Hindlimb muscle (tissue), 1 donor: ENCODE measurements at places on chromosomes 7 and 10.
A peak's percentile ranks its signal among the peaks of the same experiment; 100 is the strongest.

GRCh38 chr10:124171561-124171960, 78.2 kb upstream of the CHST15 start:
- DNase-seq: no peak

DNA sequence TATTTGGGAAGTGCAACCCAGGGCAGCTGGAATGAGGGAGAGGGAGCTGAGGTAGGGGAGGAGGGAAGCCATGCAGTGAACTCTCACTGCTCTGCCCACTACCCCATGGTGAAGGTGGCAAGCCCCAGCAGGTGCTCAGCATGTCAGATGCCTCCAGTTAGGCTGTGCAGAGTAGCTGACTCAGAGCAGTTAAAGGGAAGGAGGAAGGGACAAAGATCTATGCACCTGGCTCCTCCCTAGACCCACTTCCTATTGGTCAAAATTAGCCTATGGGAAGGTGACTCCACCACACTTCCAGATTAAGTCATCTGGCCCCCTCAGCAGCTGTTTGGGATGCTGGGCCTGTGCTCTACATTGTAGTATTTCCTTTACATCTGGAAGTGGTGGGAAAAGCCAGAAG, 125.7 kb upstream of the MTPN start:
- no peak for DNase-seq

GRCh38 chr10:33201056-33201780, 133.2 kb downstream of the NRP1 start:
- no peak for DNase-seq

- no peak for DNase-seq
These were observed 33.5 kb upstream of the TARP start for GRCh38 chr7:38306914-38307313.

GRCh38 chr10:5611899-5612680, 54.3 kb downstream of the ASB13 start:
- DNase-seq: no peak

DNA sequence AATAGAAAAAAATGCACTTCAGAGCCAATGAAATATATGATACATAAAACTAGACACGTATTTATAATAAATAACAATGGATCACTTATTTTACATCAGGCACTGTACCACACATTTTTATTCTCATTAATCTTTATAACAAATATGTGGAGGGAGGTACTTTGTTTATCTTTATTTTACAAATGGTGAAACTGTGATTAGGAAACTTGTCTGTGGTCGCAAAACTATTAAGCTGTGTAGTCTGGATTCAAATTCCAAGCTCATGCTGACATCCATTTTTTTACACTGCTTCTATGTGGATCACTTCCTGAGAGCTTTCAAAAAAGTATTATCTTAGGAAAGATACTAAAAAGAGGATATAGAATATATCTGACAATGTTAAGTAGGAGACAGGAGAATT, 978.6 kb downstream of the SORCS1 start:
- no peak for DNase-seq

DNA sequence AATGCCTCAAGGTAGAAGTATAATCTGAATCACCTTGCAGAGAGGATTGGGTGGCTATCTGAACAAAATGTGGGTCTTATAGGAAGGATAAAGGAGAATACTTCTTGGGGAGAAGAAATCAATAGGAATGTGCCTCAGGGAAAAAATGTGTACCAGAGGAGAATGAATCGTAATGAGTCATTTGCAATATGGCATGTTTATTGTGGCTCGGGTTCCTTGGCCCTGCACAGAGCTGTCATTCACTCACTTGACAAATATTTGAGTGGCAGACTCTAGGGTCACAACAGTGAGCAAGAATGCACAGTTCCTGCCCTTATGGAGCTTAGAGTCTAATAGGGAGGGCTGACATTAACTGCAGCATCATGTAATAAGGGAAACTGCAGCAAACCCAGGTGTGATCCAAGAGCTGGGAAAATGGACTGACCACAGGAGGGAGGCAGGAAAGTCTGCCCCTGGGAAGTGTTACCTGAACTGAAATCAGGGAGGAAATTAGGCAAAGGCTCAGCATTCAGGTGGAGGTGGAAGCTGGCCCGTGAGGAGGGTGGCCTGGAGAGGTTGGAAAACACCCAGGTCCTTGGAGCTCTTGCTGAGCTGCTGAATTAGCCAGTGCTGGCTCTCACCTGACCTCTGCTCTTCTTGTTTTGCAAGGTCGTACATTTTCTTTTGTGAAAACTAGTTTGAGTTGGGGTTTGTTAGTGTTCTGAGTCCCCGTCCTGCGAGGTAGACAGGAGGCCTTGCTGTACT, 203.9 kb downstream of the FRMD4A start:
- no peak for DNase-seq

DNA sequence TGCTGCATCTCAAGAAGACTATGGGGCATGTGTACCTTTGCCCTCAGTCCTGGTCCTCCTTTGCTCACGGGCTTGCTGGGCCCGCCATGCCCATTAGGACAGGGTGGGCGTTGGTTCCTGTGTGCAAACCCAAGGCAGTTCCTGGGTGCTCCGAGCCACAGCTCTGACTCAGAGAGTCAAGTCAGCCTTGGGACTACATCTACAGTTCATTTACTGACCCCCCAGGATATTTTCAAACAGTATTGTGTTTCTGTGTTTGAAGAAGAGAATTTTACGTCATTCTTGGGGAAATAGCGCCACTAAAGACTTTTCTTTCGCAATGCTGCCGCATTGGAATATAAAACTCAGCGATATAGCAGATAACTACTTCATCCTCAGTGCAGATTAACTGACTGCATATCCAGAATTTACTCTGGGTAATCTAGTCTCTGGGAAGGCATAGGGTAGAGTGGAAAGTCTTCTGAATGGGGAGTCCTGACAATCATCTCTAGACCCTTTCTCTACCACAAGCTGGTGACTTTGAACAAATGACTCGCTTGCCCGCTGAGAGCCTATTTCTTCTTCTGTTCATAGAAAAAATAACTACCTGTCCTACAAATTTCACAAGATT, 638.9 kb upstream of the FZD8 start:
- no peak for DNase-seq

DNA sequence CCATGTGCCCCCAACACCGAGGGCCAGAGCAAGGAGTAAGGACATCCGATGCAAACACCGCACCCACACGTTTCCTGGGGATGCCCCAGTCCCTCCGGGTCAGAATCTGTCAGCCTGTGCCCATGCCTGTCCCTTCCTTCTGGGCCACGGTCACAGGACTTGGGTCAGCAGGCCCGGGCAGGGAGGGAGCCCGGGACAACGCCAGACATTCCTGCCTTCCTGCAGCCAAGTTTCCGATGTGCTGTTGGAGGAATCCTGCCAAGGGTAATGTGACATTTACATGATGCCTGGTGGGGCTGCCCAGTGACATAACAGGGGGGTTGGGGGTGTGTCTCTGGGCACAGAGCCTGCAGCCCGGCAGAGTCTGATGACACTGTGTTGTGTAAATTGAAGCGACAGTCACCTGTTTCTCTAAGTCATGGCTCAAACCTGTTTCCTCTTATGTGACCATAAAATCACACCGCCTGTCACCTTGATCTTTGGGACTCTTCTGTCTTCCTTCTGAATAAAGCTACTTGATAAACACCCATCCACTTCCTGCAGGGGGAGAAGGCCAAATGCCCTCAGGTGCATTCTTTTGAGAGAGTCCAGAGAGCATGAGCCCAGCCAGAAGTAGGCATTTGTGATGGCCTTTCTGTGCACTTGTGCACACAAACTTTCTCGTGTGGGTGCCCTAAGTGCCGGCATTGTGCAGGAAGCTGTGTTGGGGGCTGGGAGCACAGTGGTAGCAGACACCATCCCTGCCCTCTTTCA, 175.3 kb upstream of the RHEB start:
- DNase-seq: peak; percentile 34

- DNase-seq: peak; percentile 46
These were observed 22.4 kb downstream of the KCNH2 start for GRCh38 chr7:150955519-150956394.

- DNase-seq: no peak
These were observed 14.2 kb downstream of the SLC37A3 start for GRCh38 chr7:140383954-140384713.

GRCh38 chr10:111784436-111784835, 399.1 kb downstream of the GPAM start:
- no peak for DNase-seq

DNA sequence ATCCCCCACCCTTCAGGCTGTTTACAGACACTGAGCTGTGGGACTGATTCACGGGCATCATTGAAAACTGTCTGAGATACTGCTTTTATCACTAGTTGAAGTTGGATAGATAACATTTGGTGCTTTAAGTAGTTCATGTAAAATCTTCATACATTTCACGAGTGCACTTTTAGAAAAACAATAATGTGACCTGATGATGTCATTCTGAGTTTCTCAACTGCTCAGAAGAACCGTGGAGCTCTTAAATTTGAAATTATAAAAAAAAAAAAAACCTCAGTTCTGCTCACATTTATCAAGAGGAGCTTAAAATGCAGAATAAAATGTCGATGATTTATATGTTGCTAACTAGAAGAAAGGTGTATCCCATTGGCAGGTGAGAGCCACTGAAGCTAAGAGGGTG, 81.5 kb downstream of the GALNT11 start:
- no peak for DNase-seq

DNA sequence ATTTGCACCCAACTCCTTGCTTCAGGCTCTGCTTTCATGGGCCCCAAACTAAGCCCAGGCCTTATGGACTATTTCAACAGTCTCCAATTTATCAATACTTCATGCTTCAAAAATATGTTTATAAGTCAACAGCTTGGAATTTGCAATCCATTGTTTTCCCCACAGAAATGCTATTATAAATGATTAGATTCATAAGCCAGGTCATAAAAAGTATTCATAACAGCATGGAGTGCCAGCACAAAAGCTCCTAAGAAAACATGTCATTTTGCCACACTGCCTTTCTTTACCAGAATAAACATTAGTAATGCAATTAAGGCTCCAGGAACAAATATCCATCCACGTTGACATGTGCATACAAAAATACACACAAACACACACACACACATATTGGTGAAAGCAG, 30.1 kb downstream of the OSBPL3 start:
- no peak for DNase-seq

- DNase-seq: no peak
These were observed 156.0 kb downstream of the ZNF33B start for GRCh38 chr10:42482411-42482810.

DNA sequence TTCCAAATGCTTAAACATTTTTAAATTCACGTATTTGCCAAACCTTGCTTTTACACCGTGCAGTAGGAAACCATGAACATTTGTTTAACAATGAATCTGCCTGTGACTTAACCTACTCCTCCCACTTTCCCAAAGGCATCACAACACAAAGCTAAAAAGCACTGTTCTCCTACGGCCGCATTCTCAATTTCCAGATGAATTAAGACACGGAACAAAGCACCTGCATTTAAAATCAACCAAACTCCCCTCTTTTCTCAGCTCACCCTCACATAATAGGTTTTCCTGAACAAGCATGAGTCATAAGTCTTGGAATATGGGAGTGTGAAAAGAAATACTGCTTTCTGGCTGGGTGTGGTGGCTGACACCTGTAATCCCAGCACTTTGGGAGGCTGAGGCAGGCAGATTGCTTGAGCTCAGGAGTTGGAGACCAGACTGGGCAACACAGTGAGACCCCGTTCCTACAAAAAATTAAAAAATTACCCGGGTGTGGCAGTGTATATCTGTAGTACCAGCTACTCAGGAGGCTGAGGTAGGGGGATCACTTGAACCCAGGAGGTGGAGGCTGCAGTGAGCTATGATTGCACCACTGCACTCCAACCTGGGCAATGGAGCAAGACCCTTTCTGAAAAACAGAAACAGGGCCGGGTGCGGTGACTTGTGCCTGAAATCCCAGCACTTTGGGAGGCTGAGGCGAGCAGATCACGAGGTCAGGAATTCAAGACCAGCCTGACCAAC, 51.7 kb upstream of the CYTH3 start:
- DNase-seq: peak; percentile 12

DNA sequence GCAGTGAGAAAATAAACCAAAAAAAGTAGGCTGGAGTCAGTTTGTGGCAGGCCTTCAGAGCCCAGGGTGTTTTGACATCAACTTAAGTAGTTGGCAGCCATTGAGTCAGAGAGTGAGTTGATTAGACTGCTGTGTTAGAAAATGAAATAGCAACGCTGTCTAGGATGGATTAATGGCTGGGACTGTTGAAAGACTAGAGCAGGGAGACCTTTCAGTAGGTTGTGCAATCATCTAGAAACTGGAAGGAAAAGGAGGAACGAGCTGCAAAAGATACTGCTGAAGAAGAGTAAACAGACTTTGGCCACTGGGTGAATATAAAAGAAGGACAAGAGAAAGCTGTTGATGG, 28.6 kb upstream of the TRIL start:
- DNase-seq: no peak

DNA sequence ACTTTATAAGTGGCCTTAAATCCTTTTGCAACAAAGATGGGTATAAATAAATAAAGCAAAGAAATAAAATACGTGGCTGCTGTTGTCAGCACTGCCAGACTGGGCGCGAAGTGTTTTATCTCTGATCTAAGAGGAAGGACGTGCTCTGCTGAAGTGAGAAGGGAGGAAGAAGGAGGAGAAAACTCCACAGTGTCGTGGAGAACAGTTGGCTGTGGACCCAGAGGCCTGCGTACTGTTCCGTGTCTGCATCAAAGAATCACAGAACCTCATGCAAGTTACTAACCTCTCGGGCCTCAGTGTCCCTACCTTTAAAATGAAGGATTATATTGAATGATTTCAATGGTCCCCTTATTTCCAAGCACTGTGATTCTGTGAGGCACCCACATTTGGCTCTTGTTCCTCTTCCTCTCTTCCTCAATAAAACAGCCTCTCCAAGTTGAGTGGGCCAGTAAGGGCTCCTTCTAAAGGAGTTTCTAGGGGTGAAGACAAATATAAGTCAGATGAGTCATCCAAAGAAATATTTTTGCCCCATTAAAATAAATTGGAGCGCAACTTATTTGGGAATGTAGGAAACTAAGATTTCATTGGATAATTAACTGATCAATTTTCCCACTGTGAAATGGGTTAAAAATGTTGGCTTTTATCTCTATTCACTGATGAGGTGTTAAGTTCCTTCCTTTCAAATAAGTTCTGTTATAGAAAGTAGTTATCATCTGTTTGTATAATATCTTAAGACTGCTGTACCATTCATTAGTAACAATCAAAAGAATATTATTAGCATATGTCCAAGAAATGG, 126.9 kb upstream of the EFCAB10 start:
- no peak for DNase-seq

DNA sequence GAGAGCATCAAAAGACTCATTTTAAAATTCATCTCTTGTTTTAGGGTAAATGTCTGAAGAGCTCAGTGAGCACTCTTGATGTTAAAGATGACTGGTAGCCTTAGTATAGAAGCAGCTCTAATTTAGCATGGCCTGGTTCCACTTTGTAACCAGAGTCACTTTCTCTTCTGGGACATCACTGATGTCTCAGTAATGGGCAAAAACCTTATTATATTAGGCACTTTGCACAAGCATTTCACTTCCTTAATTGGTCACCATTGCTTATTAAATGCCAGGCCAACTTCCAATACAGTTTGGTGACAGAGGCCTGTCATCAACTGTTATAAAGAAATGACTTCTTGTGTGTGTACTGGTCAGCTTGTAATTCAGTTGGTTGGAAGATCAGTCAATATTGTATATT, 53.0 kb downstream of the STEAP1B start:
- DNase-seq: no peak

DNA sequence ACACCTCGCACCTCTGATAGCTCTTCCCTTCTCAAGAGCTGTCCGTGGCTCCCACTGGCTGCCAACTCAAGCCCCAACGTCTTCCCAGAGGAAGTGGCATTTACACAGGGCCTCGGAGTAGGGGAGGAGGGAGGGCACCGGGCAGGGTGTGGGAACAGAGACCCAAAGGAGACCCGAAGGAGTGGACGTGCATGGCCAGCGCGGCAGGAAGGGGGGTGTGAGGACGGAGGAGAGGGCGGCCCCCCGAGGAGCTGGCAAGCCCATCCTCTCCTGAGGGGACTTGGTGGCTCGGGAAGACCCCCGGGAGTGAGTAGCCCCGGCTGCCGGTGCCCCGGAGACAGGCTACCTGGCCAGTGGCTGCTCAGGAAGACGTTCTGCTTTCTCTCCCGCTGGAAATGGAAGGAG, 85.9 kb downstream of the FOXL3 start:
- DNase-seq: no peak
